ENCODE measurements at places on chromosomes 2 and 18.

DNA sequence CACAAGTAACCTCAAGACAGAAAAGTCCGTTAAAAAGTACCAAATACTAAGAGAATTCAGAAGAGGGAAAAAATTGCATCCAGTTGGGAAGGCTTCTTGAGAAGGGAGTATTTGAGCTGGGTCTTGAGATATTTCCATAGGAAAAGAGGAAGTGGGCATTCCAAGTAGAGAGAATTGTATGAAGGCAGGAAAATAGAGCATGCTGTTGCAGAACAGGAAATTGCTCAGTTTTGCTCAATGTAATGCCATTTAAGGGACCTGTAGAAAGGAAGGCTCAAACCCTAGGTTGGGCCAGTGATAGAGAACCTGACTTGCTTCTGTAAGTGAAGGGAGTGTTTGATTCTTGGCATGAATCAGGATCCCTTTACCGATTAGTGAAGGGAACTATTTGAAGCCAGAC, 1.0 kb upstream of the ZC3H8 start:
- DNase-seq, result no peak

GRCh38 chr2:126300348-126300747, 355.6 kb upstream of the GYPC start:
- no peak for DNase-seq

DNA sequence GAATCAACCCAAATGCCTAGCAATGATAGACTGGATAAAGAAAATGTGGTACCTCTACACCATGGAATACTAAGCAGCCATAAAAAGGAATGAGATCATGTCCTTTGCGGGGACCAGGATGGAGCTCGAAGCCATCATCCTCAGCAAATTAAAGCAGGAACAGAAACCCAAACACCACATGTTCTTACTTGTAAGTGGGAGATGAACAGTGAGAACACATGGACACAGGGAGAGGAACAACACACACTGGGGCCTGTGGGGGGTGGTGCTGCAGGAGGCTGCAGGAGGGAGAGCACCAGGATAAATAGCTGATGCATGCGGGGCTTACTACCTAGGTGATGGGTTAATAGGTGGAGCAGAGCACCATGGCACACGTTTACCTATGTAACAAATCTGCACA, 8.4 kb upstream of the PID1 start:
- DNase-seq, result no peak

- DNase-seq, result no peak
These were observed 291.6 kb downstream of the ZNF385B start for GRCh38 chr2:179569831-179570233.

GRCh38 chr18:2971741-2972552, 41.0 kb downstream of the LPIN2 start:
- peak; percentile 59 for DNase-seq

GRCh38 chr18:35061336-35061735, 20.1 kb downstream of the MAPRE2 start:
- no peak for DNase-seq

- no peak for DNase-seq
These were observed 197.8 kb upstream of the MEIS1 start for GRCh38 chr2:66236816-66237802.

DNA sequence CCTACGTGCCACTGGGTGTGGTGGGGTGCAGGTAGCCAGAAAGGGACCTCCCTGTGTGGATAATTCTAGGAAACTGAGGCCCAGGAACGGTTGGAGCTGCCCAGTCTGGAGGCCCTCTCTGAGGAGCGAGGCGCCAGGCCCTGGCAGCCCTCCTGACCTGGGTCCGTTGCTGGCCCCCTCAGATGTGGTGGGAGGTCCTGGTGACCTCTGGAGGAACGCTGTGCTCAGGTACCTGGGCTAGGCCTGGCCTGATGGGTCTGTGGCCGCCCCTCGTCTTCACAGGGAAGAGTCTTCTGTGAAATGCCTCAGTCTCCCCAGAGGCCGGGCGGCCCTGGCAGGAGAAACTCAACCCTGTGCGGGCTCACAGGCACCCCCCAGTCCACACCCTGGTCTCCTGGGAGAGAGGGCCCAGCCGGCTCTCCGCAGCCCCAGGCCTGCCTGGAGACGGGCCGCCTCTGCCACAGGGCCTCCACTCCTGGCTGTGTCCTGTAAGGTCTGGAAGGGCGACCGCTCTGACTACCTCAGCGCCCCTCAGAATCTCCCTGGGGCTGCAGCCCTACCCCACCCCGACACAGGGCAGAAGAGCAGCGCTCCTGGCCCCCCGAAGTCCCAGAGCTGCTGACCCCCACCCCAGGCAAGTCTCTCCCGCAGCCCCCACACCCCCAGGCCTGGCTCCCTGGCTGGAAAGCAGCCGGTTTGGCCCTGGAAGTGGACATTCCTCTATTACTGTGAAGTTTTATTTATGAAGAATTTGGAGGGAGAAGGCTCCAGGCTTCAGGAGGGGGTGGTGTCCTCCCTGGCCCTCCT, 3.7 kb downstream of the B3GNT7 start:
- DNase-seq, result no peak

GRCh38 chr2:52416340-52416739, 1351.3 kb upstream of the CHAC2 start:
- no peak for DNase-seq

GRCh38 chr2:169159686-169160085, 90.3 kb downstream of the DHRS9 start:
- DNase-seq, result no peak

GRCh38 chr2:235978022-235978421, 190.2 kb downstream of the GBX2 start:
- DNase-seq, result no peak

- no peak for DNase-seq
These were observed 157.8 kb downstream of the C1D start for GRCh38 chr2:67904966-67905365.

GRCh38 chr2:108629417-108629816, 89.9 kb upstream of the RANBP2 start:
- no peak for DNase-seq

- no peak for DNase-seq
These were observed 121.4 kb upstream of the COPS8 start for GRCh38 chr2:236964291-236964690.

- no peak for DNase-seq
These were observed 32.3 kb downstream of the EML6 start for GRCh38 chr2:54755641-54756326.

DNA sequence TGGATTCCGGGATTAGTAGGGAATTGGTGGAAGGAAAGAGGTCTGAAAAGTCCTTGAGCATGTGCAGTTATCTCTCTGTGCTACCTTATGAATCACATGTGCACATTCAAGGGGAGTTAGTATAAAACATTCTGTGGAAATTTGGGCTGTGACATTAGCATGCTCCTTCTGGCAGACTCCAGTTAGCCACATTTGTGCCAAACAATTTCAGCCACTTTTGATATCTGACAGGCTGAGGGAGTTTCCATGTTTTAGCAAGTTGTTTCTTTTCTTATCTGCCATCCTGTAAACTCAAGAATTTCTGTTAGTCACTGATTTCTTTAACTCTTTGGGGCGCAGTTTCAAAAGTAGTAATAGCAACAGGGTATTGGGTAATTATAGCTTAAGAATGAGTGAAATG, 28.3 kb upstream of the GYPC start:
- no peak for DNase-seq

GRCh38 chr2:200095436-200095835, 140.1 kb downstream of the MAIP1 start:
- no peak for DNase-seq

DNA sequence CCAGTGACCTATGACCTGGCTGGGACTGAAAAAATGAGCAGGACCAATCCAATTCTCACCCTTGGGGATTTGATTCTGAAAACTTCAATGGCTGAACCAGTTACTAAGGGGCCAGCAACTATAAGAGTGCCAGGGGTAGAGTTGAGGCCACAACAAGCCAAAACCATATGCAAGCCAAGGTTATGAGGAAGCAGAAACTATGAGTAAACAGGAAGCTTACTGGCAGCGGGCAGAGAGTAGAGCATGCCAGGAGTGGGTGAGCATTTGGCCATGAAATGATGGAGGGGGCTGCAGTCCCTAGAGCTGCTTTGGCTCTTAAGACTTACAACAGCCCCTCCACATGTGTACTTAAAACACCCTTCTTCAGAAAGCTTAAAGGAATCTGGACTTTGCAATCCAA, 82.4 kb downstream of the RBMS1 start:
- DNase-seq, result no peak

DNA sequence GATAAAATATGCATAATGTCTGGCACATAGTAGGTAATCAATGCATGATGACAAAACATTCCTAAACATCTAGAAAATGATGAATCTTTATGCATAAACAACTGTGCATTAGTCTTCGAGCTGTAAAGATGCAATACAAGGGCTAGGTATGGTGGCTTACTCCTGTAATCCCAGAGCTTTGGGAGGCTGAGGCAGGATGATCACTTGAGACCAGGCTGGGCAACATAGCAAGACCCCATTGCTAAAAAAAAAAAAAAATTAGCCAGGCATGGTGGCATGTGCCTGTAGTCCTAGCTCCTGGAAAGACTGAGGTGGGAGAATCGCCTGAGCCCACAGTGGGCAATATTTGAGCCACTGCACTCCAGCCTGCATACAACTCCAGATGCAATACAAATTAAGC, 5.3 kb downstream of the TET3 start:
- no peak for DNase-seq

DNA sequence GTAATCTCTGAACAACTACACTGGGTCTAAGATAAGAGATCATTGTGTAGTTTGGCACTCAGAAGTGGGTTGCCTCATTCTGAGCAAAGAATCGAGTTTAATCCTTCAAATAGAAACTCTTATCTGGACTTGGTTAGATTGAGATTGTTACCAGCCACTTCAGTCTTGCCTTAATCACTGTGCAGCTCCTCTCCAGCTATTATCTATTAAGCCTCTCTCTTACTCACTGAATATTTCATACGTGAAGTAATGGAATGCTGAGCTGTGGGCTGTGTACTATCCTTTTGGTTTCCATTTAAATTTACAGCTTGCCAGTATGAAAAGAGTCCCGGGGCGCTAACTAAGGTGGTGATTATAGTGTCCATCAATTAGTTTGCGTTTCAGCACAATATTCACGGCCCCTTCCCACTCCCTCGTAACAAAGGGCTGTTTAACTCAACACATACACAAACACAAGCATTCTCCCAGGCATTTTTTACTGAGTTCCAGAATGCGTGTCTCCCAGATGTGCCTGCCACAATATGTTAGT, 65.7 kb upstream of the NCKAP5 start:
- DNase-seq, result no peak

DNA sequence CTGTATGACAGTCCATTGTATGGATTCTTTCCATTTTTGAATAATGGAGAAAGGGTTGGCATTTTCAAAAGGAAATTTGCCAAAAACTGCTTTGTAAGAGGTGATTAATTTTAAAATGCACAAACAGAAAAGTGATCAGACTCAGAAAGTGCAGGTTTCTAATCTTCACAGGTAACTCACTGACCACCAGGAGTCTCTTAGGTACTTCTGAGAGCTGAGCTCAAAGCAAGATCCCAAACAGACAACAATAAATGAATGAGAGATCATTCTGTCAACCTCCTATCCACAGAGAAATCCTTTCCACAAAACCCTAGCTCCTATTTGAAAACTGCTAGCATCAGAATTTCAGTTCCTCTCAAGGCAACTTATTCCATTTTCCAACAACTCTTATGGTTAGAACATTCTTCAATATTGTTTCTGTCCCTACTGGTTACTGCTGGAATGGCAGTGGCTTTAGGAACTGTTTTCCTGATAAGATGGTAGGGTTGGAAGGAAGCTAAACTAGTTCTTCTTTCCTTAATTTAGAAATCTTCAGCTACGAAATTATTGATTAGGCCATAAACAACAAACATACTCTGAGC, 20.6 kb upstream of the HAAO start:
- DNase-seq, result no peak

DNA sequence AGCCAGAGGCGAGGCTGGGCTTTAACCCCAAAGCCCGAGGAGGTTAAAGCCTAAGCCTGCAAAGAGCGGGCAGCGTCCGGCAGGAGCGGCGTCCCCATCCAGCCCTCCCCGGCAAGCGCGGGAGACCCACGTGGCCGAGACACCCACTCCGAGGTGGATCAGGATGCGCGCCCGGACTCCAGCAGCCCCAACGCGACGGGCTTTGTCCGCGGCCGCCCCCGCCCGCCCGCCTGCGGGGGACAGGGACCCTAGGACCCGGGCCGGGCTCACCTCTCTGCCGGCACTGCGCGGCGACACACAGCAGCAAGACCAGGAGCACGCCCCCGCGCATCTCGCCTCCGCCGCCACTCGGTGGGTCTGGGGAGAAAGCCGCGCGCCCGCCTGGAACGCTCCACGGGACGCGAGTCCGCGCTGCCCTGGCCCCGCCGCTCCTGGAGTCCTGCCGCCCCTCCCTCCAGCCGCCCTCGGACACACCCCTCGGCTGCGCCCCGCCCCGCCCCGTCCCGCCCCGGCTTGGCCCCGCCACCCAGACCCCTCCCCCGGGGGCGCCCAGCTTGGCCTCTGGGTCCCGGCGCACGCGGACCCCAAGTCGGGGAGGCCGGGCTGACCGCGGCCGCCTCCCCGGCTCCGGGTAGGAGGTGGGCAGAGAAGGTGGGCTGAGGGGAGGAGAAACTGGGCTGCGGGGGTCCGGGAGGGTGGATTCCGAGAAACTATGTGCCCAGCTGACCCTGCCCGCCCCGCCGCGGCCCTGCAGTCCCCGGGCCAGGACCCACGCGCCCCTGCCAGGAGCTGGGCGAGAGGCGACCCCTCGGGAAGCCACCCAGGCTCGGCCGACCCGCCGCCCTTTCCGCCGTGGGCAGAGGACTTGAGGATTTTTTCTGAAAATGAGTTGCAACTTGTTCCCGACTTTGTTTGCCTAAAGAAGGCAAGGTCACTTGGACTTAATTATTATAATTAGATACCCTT, at the start of gene LAMA1:
Gene LAMA1 (minus strand): TSS at position 408 of the 966 bp plus-strand sequence. CDS start 77 bp downstream, at position 331.
- DNase-seq, result no peak

DNA sequence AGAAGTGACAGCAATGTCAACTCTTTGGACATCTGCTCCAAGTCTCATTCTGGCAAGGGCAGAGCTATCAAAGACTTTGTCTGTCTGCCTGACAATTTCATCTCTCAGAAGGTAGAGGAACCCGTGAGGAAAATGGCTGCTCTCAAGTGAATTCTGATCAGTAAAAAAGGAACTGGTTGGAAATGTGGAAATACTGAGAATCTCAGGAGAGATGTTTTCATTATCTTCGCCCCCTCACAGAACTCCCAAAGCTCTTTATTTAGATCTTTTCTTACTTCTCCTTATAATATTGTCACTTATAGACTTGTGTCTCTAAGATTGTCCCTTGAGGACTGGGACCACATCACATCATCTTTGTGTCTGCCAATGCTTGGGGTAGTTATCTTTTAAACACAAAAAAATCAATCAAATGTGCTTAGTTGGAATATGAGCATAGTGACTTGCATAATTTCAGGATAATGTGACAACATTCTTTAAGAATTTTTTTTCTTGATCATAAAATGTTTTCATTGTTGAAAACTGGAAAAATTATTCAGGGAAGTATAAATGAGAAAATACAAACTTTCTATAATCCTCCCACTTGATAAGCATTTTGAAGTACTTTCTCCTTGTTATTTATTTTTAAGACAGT, 68.2 kb upstream of the ITGB6 start:
- no peak for DNase-seq

- no peak for DNase-seq
These were observed 6.4 kb upstream of the SH3BP4 start for GRCh38 chr2:234945339-234945873.

All from stimulated activated CD4-positive, alpha-beta T cell treated with anti-CD3 and anti-CD28 coated beads, Interleukin-4, amount 100 ng/mL, for 48 hours (primary cell).